ENCODE measurements at places on chromosomes 3 and 15. TPM values are rescaled to one million over a fixed set of nuclear protein-coding genes. Genes with fewer than 3 reads are reported as not detected.

The LSAMP gene
- total RNA-seq = 5.9 TPM

The B2M gene
- total RNA-seq = 5,339 TPM

The SERPINI2 gene
- total RNA-seq = not detected

- DNase-seq = no peak
Observed at GRCh38 chr3:50588759-50589433, 19.6 kb downstream of the HEMK1 start.

DNA sequence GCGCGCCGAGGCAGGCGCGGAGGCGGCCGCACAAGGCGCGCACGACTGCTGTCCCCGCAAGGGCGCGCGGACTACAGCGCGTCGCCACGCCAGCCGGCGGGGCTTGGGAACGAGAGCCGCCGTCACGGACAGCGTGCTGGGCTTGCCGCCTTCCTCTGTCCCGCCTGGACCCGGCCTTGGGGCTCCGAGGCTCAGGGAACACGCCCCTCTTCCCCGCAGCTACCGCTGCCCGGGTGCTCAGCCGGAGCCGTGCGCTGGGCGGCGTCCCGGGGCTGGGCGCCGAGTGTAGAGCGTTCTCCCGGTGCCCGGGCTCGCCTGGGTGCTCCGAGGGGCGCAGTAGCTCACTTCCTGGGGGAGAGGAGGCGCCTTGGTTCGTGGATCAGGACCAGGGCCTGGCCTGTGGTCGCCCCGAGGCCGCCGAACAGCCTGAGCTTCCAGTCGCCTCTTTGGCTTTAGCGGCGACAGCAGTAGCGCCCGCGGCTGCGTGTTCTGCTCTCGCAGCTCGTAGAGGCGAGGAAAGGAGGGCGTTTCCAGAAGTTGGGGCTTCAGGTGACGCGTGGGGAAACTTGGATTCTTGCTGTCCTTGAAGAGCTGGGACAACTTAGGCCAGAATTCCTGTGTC, 226.7 kb upstream of the C2CD4B start:
- DNase-seq = peak; percentile 64

GRCh38 chr15:44659056-44659455, 4.4 kb downstream of the SPG11 start:
- DNase-seq = no peak

- DNase-seq = no peak
Observed at GRCh38 chr3:117407317-117407716, 697.7 kb downstream of the TUSC7 start.

DNA sequence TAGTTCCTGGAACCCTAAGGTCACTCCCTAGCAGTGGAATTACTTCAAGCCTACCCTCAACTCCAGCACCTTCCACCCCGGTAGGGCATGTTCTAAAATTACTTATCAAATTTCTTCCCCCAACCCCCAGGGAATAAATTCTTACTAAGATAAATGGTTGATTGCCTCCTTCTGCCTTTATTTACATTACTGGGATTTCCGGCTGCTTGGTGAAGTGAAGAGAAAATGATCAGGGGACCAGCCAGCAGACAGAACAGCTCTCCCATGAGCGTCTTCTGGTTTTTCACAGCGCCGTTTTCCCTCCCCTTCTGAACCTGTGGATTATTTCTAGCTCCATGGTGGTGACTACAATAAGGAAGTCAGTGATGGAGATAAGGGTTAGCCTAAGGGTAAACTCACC, 521.5 kb upstream of the PPP2R3A start:
- no peak for DNase-seq

DNA sequence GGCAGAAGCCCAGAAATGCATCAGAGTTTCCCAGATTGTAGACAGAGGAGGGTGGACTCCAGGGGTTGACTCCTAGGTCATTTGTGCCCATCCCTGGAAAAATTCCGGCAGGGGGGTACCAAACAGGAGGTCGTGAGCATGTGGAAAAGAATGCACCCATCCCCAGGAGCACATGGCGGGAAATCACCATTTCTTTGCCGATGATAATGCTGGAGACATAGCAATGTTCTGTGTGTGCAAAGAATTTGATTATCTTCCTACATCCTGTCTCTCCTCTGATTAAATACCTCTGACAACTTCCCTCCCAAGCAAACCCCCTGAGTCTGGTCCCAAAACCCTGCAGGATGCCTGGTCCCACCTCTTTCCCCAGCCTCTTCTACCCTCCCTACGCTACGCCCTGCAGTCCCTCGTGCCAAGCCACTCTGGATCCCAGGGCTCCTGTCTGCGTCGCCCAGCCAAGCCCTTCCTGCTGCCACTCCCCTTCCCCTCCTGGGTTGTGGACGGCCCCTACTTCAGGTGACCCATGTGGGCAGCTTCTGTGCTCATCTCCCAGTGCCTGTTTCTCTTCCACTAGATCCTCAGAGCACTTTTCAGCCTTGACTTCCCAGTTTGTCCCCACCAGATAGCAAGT, 15.8 kb downstream of the WNT7A start:
- no peak for DNase-seq

GRCh38 chr3:103918336-103918735, 1448.4 kb upstream of the ALCAM start:
- no peak for DNase-seq

DNA sequence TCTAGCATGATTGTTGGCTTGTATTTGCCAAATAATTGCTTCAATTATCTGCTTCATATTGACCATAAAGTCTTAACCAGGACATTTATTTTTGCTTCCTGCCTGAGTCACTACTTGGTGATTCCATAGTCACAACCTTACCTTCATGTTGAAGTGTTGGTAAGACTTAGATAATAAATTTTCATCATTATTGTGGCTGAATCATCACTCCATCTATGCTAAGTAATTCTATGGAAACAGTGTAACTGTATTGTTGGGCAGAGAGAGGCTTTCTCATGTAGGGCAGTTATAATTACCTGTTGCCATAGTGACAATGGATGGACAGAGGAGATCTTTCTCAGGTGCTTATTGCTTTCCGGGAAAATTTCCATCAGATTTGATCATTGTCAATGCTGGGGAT, 330.7 kb upstream of the LRRC3B start:
- DNase-seq = no peak

GRCh38 chr15:79130535-79131130, 40.1 kb upstream of the RASGRF1 start:
- DNase-seq = no peak

- no peak for DNase-seq
Observed at GRCh38 chr3:52086976-52087663, 30.7 kb upstream of the DUSP7 start.

GRCh38 chr3:78785004-78785403, 982.8 kb downstream of the ROBO1 start:
- DNase-seq = no peak

DNA sequence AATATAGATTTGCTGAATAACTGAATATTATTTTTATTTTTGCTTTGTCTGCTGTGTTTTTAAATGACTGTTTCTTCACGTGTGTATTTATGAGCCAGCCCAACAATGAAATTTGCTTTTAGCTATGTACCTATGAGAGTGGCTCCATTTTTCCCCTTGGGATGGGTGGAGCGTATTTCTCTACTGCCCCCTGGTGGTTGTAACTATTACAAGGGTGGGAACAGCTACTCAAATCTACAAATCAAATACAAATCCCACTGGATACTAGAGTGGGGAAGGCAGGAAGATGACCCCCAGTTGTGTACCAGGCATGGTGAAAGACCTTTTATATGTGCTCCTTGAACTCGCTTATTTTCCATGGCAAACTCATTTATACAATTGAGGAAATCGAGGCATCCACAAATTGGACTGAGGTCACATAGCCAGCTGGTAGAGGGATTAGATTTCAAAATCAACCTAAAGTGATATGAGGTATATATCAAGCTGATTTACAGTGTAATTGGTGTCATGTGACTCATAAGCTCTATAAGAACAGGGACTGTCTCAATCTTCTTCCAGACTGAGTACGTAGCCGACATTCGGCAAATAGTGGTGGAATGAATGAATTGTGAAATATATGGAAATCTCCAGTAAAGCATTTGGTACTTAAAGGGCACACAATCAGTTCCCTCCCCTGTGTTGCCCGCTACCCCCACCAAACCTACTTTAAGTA, 69.5 kb upstream of the VEPH1 start:
- peak; percentile 36 for DNase-seq

GRCh38 chr3:37855363-37855970, 6.2 kb upstream of the CTDSPL start:
- peak; percentile 87 for DNase-seq

GRCh38 chr15:83064859-83065258, 2.2 kb downstream of the BTBD1 start:
- DNase-seq = no peak

GRCh38 chr15:79643393-79643792, 211.3 kb downstream of the MINAR1 start:
- no peak for DNase-seq

DNA sequence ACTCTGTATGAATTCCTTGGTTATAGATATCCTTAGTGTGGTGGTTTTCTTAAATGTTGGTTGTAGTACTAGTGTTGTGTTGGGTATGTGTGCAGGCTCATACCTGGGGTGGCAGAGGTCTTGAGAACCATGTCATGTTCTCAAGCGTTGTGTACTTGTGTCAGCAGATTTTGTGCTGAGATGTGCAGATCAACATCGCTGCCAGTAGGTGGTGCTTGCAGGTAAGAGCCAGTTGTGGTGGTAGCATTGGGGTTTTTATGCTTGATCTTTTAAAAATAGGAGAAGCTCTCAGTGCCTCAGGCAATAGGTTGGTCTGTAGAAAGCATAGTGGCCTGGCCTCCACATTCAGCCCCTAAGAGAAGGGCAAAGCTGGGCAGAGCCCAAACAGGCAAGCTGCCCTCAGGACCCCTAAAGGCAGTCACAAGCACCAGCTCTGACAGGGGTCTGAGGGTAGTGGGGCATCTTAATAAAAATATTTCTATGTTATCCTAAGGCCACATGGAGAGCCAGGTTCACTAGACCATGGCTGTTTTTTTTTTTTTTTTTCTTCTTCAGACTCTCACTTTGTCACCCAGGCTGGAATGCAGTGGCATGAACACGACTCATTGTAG, 164.0 kb downstream of the IL20RB start:
- DNase-seq = peak; percentile 23

GRCh38 chr15:28017423-28017924, 81.6 kb downstream of the OCA2 start:
- peak; percentile 14 for DNase-seq

GRCh38 chr3:143928056-143928455, 43.6 kb upstream of the DIPK2A start:
- no peak for DNase-seq

GRCh38 chr3:127337911-127338531, 50.2 kb upstream of the PRR20G start:
- no peak for DNase-seq

All from colonic mucosa (tissue), 4 donors.